ENCODE measurements at places on chromosomes 3 and 15.

GRCh38 chr3:67286586-67286985 is 288.5 kb downstream of the KBTBD8 start:
- no peak for DNase-seq

- no peak for DNase-seq
These were observed 307.3 kb downstream of the ZIC4 start for GRCh38 chr3:147099076-147099475.

- DNase-seq = no peak
These were observed 112.8 kb downstream of the CHDH start for GRCh38 chr3:53733446-53733845.

DNA sequence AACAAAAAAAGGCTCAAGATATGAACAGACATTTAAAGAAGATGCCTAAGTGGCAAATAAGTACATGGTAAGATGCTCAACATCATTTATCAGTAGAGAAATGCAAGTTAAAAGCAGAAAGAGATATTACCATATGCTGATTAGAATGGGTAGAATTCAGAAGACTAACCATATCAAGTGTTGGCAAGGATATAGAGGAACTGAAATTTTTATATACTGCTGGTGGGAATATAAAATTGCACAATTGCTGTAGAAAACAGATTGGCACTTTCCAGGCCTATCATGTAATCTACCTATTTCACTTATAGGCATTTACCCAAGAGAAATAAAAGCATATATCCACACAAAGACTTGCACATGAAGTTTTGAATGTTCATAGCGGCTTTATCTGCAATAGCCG is 17.1 kb downstream of the SLC28A1 start:
- DNase-seq = no peak

- no peak for DNase-seq
These were observed 7.8 kb downstream of the SPSB4 start for GRCh38 chr3:141058996-141059395.

- DNase-seq = no peak
These were observed 62.1 kb upstream of the ABHD2 start for GRCh38 chr15:89026167-89026566.

DNA sequence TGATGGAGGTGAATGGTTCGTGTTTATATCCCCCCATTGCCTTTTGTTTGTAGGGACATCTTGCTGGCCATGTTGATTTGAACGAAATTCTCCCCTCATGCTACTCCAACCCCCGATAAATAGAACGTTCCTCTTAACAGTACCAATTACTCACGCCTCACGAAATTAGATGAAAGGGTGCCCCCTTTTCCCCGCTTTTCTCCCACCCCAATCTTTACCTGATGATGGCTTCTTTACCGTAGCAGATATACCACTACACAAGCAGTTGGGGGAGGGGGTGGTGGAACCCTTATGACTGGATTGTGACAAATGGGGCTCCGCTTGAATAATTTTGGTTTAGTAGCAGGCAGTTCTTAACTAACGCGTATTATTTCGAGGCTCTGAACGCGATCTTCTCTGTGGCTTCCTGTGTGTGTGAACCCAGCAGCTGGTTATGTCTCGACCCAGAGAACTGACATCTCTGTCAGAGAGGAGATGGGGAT is 1.1 kb downstream of the PIAS1 start:
- peak; percentile 24 for DNase-seq

DNA sequence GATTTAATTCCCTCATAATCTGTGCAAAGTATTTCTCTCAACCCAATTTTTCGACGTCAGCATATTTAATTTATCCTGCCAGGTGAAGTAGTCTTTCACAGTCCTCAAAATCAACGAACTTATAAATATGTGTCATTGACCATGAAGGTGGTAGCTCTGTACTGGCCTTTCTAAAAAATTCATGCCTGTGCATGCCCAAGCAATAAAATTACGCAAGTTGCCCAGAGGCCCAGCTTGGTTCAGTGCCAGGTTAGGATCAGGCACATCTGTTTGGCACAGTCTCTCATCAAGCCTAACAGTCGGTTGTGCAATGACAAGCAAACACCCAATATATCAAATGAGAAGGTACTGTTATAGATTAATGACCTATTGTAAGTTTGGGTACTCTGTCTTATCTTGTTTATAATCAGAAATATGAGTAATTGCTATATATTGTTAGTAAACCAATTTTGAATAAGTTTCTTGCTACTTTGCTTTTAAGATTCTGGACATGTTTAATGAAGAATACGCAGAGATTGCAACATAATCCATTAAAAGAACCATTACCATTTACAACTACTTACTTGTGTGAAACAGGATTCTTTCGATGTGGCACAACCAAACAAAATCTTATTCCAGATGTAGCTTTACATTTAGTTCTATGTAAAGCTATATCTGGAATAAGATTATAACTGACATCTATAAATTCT is 159.0 kb upstream of the IL12A start:
- DNase-seq = no peak

GRCh38 chr3:196706731-196707130 is 5.3 kb downstream of the CEP19 start:
- DNase-seq = no peak

DNA sequence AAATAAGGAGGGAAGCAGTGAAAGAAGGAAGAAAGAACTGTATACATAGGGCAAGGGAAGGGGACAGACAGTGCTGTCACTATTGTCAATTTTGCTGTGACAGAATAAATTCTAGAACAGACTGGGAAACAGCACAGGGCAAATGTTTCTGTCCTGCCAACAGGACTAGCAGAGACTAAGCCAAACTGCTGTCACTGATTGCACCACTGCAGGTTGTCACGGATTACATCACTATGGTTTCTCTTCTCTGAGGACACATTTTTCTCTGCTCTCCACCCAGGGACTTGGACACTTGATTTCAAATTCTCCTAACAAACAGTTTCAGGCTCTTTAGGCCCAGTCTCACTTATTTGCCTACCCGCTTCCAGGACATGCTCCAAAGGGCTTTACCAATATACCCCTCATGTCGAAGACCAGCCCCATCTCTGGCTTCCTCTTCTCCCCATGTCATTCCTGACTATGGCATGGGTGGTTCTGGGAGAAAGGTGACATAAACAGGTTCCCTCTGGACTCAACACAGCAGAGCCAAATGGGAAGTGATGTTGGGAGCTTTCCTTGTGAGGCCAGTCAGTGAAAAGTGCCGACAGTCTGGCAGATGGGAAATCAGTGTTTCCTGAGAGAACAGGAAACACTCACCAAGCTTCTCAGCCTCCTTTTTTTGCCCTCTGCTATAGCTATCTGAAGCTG is 70.2 kb upstream of the ST3GAL6 start:
- no peak for DNase-seq

- no peak for DNase-seq
These were observed 72.1 kb downstream of the LRRC49 start for GRCh38 chr15:70964686-70965085.

- DNase-seq = no peak
These were observed 206.6 kb downstream of the FOXP1 start for GRCh38 chr3:71376911-71377310.

DNA sequence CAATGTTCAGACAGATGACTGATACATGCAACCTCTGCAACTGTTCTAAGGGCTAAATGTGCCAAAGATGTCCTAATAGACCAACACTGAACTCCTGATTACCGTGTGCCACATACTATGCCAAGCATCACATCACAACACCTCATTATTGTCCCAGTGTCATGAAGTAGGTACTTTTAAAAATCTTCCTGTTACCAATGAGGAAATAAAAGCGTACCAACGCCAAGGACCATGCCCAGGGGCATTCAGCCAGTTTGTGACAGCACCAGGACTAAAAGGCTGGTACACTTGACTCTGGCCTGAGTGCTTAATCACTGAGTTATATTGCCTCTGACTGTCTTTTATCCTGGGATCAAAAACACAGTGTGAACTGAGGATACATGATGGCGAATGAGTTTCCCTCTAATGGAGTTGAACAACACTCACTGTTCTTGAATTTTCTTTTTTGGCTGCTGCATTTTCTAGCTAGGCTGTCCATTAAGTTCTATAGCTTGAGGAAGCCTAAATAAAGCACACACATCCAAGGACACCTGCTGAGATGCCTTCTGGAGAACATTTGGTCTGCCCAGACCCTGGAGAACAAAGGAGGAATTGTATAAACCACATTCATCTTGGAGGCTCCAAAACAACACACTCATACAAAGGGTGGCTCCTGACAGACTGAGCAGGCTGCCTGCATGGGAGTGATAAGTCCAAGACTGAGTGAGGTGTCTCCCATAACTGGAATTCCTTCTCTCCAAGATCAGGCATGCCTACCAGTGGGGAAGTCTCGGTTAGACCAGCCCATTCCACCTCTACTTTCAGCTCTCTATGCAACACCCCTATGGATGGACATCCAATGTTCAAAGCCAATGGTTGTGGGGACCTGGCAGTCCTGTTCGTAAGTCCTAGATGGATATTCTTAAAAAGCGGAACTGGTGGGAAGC is 126.7 kb upstream of the PRICKLE2 start:
- DNase-seq = no peak

- DNase-seq = no peak
These were observed 92.3 kb downstream of the ATP10A start for GRCh38 chr15:25770618-25771337.

DNA sequence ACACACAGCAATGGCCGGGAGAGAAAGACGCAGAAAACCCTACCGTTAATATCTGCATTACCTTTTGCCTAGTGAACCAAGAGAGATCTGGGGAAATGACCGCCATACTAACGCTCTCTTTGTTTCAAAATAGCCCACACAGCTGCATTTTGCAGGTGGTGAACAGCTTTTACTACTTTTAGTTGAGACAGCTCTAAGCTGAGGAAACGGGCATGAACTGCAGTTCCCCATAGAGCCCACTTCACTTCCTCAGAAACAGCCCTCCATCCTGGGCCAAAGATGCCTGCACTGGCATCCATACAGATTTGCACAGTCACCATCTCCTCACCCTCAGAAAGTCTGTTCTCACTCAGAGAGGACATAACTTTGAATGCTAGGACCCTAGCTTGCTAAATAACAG is 45.0 kb downstream of the ZNF860 start:
- no peak for DNase-seq

DNA sequence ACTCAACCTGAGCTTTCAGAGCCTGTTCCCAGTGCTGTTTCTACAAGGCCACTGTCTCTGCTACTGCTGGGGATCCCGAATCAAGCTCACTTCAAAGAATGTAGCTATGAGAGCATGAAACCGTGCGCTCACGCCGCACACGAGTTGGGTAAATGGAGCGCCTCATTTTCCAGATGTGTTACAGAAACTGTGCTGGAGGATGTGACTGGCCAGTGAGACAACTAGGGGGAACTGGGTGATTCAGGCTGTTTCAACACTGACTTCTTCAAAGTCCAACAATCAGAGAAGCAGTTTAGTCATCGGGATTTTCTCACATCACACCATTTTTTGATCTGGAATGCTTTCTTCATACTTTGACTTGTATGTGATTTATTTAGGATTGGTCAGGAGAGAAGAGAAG is 3.5 kb downstream of the ZNF710 start:
- DNase-seq = no peak

DNA sequence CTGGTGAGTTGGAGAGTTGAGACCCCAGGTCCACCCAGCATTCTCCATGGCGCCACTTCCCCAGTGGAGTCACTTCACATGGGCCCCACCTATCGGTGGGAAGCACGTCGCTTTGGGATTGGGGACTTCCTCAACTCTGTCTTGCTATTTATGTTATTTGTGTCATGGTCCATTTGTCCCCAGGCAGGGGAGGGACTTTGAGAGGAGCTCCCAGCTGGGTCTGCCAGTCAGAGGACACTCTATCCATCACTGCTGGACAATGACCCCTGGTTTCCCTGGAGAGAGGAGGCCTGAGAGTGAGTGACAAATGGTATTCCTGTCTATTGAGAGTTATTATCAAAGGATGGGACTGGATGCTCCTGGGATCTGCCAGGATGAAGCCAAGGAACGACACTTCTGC is 127.6 kb downstream of the RAB11A start:
- DNase-seq = no peak

GRCh38 chr3:101414121-101414520 is 93.7 kb upstream of the IMPG2 start:
- DNase-seq = no peak

DNA sequence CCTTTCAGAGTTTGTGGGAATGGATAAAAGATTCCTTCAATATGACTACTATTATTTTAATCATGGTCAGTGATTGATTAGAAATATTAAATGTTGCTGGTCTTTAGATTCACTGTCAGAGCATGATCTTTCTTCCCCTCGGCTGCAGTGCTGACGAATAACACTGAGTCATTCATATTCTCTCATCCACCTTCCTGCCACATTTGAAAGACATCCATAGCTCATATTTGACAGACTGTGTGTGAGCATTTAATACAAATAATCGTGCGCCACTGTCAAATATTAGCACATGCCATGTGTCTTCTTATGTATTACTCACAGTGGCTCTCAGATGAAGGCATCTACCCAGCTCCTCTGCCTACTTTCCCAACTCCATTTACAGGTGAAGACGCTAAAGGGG is 476.5 kb upstream of the TPRG1 start:
- DNase-seq = no peak

DNA sequence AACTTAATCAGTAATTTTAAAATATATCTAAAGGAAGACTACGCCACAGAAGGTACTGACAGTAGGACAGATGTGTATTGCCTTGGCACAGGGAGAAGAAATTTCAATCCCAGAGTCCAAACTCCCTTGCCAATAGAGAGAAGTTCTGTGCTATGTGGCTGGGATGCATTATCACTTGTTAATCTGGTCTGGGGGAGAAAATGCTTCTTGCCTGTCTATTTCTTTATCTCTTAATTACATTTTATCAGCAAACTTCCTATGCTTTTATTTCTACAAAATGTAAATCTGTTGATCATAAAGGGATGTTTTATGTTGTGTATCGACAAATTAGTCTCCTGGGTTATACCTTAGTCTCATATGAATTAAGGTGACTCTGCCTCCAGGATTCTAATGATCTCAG is 21.7 kb downstream of the RBMS3 start:
- DNase-seq = no peak

- no peak for DNase-seq
These were observed 23.0 kb downstream of the HES1 start for GRCh38 chr3:194158942-194159439.

DNA sequence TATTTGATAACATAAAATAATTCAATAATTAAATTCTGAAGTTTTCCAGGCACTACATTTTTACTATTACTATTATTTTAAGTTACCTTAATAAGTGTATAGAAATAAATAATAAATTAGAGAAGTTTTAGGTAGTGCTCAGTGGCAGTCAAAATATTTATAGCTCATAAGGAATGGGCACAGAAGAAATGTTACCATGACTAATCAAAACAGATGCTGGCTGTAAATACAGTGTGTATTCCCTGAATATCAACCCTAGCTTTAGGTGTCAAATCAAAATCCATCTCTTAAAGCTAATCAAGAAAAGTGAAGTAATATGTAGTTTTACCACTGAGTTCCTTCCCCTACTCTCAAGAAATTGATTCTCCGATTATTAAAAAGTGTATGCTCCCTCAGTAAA is 35.5 kb downstream of the ZBTB20 start:
- DNase-seq = no peak

GRCh38 chr3:113249111-113249510 is 37.8 kb downstream of the BOC start:
- DNase-seq = no peak

GRCh38 chr3:42179110-42179725 is 86.8 kb downstream of the CCK start:
- DNase-seq = no peak

- DNase-seq = no peak
These were observed 10.8 kb downstream of the ZNF774 start for GRCh38 chr15:90362936-90363212.
